ENCODE measurements at places on chromosomes 4 and X.

GRCh38 chr4:8917321-8917811, 45.7 kb upstream of the HMX1 start:
- DNase-seq: no peak

GRCh38 chrX:2707334-2707760, 16.3 kb downstream of the CD99 start:
- DNase-seq: peak; percentile 64

DNA sequence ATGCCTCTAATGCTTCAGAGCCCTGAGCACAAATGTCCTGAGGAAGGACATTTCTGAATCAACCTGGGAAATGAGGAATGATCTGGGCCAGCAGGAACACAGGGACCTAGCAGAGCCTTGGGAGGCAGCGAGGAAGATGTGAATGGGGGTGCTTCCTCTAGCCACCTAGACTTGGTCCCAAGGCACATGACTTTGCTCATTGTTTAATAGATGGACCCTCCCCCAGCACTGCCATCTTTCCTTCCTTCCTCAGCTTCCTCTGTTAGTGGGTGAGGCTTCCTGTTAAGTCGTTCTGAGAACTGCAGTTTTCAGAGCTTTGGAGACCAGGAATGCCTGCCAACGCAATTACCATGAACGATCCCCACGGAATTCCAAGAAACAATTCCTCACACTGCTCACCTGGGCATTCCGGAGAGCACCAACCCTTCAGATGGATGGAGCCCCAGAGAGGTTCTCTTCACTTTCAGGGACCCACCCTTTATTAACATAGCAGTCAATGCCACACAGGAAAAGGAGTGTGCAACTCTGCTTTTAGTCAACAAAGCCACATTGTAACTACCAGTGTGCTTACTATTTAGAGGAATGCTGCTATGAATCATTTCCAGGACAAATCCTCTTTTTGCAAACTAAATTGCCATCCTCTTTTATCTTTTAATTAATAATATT, 48.5 kb upstream of the STIM2 start:
- no peak for DNase-seq

GRCh38 chrX:71533516-71533850, 579 bp downstream of the OGT start:
- DNase-seq: no peak

- no peak for DNase-seq
Observed at GRCh38 chr4:181140037-181140603, 1103.1 kb upstream of the TENM3 start.

DNA sequence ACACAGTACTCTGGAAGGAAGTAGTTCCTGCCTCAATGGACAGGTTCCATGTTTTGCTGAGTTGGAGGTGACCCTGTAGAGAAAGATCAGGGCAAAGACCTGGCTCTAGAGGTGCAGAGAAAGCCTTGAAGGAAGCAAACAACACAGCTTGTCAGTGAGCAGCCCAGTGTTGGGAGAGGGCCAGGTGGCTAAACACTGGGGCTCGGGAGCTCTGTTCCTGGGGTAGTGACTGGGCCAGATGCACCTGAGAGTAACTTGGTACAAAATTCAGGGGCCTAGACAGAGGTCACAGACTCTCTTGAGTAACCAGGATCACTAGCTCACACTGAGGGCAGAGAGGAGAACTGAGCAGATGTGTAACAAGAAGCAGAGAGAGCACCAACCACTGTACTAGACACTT, 138.4 kb upstream of the NALF2 start:
- no peak for DNase-seq

GRCh38 chr4:140740906-140741670, 15.1 kb downstream of the TBC1D9 start:
- no peak for DNase-seq

GRCh38 chr4:38415682-38416081, 248.3 kb upstream of the KLF3 start:
- DNase-seq: no peak

DNA sequence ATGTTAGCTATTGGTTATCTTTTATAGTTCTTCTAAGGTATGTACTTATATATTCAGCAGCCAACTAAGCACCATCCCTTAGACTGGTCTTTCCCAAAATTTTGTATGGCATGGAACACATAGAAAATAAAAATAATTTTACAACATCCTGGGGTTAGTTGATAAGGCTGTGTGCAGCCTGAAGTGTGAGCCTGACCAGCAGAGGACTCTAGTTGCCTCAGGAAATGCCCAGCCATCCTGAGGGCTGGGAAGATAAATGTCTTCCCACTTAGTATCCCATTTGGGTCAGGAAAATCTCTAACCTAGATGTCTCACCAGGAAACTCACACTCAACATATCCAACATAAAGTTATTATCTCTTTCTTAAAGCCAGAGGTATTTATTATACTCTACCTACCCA, 251.4 kb upstream of the POF1B start:
- no peak for DNase-seq

GRCh38 chr4:41079881-41080560, 134.3 kb downstream of the APBB2 start:
- DNase-seq: no peak

DNA sequence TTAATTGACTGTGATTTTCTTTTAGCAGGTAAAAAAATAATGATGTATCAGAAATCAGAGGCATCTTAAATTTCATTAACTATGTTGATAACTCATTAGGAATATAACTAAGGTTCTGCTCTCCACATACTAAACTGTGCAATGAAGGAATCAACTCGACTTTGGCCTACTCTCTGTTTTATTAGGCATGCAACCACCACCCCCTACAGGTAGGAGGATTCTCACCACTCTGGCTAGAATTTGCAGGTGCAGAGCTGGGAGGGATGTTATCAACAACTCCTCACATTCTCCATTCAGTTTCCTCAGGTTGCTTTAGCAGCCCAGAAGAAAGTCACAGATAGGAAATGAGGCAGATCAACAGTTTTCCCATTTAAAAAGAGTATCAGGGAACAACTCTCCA, 160.1 kb downstream of the COX18 start:
- DNase-seq: peak; percentile 17

- DNase-seq: no peak
Observed at GRCh38 chr4:66842026-66842723, 703.1 kb downstream of the CENPC start.

DNA sequence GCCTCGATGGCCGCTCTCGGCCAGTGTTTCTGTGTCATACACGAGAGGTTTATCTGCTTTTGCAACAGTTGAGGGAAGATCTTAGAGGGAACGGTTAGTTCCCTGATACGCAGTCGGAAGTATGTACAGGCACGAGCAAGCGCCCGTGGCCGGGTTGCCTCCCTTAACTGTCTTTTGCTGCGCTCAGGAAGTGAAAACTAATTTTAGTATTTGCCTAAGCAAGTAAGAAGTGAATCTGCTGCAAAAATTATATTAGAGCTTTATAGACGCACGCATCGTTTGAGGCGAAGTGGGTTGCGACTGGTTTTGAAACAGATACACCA, 695 bp downstream of the MTM1 start:
- DNase-seq: no peak

GRCh38 chr4:139188648-139189416, 11.8 kb upstream of the ELF2 start:
- DNase-seq: no peak

GRCh38 chr4:13289391-13289790, 194.7 kb downstream of the RAB28 start:
- DNase-seq: no peak

DNA sequence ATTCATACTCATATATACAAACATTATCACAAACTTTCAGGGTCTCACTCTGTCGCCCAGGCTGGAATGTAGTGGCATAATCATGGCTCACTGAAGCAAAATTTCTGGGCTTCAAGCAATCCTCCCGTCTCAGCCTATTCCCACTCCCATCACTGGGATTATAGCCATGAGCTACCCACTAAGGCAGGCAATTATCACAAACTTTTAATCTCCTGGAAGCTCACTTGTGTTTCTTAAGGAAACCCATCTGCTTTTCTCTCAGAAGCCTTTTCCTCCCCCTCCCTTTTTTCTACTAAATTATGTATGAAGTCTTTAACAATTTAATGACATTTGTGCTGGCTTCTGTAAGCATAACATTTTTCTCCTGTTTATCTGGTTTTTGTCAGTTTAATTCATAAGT, 170.5 kb downstream of the AREG start:
- no peak for DNase-seq

GRCh38 chrX:110951472-110952269, 144.3 kb upstream of the PAK3 start:
- no peak for DNase-seq

DNA sequence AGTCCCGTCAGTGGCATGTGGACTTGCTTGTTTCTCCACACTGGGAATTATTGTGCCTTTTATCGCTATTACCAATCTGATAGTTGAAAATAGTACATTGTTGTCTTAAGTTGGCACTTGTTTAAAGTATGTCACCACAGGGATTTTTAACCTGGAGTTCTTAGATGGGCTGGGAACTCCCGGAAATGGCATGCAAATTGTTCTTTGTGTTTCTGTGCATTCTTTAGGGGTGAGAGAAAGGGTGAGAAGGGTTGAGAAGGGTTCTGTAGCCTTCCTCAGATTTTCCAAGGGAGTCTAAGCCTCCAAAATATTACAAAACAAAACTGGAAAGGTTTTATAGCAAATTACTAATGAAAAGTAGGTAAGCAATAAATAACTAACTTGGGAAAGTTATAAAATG, 176.9 kb downstream of the ZIC3 start:
- no peak for DNase-seq

GRCh38 chr4:48295116-48295515, 25.5 kb upstream of the TEC start:
- no peak for DNase-seq

- peak; percentile 33 for DNase-seq
Observed at GRCh38 chr4:15873117-15873516, 65.4 kb downstream of the FGFBP1 start.

- no peak for DNase-seq
Observed at GRCh38 chr4:111778543-111778942, 366.7 kb upstream of the FAM241A start.

GRCh38 chr4:174423257-174423944, 98.9 kb downstream of the HPGD start:
- DNase-seq: no peak

DNA sequence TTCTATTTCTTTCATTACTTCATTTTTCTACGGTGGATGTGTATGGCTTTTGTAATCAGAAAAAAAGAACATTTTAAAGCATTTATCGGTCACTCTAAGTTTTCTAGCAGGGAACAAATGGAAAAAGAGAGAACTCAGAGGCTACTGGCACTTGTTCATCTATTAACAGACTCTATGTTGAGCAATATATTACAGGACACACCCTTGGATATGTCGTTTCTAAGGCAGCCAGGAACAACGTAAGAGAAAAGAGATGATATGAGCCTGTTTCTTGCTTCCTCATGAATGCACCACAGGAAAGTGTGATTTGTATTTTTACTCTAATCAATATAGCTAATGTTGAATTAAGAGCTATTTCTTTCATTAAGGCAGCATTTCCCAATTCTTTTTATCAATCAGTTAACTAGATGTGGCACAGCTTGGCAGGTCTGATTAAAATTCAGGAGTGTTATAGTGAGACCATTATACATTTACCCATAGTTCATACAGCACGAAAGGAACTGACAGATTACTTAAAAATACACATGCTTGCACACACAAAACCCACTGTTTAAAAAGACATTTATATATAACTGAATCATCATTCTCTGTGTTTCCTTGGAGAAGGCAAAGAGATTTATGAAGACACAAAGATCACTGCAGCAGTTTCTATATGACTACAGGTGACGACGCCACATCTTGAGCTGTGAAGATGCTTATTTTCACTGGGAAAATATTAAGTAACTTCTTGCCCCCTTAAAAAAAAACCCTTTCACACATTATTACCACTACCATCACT, 13.0 kb downstream of the RAB9B start:
- DNase-seq: no peak

DNA sequence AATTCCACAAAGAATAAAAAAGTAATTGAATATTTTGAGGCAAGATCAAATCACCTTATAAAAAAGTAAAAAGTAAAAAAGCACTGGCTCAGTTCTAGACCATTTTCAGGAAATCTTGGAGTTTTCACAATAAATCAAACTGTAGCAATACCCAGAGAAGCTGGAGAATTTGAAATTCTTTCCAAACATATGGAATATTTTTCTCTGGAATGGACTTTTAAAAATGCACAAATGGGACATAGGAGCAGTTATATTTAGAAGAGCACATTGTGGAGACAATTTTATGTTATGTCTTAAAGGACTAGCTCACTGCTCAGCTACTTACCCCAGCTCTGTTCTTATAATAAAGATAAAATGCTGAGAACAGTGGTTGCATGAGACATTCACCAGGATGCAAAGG, 211.9 kb upstream of the KIT start:
- no peak for DNase-seq

DNA sequence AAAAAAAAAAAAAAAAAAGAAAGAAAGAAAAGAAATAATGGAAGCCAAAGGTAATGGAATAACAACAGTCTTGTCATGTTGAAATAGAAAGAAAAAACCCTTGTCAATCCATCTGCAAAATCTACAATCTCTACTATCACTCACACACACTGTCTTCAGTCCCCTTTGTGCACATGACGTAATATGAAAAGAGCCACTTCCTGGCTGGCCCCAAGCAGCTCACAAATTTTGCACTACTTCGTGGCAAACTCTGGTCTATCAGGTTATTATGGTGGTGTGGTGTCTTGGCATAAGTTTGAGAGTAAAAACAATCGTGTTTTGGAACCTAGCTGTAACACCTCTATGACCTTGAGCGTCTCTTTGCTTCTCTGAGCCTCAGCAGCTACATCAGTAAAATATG, 8.3 kb upstream of the AFAP1 start:
- DNase-seq: no peak

DNA sequence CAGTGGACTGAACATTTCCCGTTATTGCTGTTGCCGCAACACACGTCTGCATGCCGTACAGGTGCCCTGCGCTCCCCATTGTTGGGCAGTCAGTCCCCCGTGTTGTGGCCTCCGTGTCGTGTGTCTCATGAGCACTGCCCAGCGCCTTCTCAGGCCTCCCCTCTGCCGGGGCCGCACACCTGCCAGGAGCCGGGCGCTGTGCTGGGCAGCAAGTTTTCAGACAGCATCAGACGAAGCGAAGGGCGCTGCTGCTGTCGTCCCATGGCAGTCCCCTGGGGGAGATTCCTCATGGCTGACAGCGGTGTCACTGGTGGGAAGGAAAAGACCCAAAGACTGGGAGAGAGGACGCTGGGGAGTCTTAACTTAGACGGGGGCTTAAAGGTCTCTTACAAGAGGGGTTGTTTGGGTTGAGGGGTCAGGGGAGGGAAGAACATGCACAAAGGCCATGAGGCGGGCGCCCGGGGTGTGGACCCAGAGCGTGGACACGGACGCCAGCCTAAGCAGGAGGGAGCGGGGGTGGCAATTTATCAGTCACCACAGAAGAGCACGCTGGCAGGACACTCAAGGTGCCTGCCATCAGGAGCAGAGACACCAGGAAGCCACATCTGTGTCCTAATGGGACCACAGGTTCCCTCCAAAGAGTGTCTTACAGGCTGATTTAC, 47.3 kb downstream of the RGS12 start:
- no peak for DNase-seq

DNA sequence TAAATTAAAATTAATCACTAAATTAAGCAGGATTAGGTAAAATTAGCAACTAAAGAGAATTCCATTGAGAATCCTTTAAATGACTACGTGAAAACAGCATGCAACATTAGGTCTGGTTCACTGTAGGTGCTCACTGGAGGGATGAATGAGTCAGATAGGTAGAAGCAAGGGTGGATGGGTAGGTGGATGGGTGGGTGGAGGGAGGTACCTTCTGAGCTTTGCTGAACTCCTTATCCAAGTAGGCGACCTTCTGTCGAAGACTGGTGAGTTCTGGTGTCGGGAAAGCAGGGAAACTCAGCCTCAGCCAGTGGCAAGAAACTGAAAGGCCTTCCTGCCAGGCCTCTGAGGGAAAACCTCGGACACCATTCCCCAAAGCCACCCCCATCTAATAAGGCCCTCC, 3.0 kb downstream of the GRIPAP1 start:
- no peak for DNase-seq
